ENCODE measurements at places on chromosomes 11 and 22.
A peak's percentile ranks its signal among the peaks of the same experiment; 100 is the strongest.

DNA sequence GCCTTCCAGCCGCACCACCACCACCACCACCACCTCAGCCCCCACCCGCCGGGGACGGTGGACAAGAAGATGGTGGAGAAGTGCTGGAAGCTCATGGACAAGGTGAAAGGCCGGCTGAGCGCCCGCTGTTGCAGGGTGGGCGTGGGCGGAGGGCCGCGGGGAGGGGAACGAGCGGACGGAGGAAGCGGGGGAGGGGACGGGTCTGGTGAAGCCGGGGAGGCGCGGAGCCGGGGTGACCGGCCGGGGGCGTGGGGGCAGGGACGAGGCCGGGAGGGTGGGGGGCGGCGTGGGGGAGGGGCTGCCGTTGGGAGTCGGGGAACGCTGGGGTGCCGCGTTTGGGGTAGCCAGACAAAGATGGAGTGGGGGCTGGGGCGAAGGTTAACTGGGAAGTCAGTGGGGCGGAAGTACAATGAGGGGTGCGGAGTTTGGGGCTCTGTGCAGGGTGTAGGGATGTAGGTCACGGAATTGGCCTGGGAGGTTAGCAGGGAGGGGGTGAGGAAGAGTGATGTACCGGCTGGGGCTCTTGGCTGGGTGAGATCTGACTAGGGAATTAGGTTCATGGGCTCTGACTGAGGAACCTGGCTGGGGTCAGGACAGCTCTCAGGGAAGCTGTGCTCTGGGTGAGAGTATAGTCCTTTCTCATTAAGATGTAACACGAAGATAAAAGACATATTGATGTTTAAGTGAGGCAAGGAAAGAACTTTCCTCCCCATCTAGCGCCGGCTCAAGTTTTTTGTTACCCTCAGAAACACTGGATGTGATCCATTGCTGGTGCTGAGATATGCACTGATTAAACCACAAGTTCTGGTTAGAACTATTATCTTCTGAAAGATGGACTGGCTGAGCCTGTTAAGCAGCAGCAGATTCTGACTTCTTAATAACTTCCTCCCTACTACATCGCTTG is 624 bp downstream of the CBL start:
- DNase-seq = peak; percentile 23

DNA sequence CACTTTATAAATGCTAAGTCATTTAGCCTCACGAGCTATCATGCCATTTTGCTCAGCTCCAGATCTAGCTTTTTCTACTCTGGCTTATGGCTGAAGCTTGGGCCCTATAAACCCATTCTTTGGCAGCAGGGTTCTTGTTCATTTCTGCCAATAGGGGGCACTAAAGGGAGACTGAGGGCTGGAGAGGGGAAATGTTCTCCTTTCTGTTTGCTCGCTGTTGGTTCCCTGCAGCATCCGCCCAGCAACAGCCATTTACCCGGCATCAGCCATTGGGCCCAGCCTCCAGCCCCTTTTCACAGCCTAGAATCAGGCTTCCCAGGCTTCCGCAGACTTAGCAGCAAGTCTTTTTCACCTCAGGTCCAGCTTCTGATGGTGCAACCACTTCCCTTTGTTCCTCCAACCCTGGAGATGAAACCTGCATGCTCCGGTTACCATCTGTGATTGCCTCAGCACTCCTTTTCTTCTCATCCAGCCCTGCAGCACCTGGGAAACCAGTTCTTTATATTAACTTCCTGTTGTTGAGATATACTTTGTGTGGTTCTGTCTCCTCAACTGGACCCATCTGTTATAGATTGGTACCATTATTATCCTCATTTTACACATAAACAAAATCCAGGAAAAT is 4.2 kb upstream of the ME3 start:
- no peak for DNase-seq

DNA sequence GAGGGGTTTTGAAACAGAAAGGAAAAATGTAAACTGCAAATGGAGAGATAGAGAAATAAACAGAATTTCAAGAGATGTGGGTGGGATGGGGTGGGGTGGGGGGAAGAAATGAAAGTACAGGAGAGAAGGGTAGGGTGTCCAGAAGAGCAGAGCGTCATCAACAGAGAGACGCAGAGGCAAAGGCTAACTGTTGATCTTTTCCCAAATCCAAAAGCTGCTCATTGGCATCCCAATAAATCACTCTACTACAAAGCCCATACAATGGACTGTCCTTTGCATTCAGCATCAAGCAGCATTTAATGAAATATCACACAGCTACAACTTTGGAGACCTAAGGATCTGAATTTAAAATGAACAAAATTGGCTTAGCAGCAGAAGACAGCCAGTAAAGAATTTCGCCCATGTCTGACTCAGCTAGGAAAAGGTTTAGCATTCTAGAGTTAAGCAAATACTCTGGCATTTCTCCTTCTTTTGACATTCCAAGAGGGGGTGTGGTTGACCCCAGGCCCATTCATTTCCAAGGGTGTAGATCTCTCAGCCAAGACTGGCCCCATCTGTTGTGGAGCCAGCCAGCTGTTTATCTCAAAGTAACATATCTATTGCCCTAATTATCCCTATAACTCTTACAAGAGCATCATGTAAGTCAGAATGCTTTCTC is 1.5 kb downstream of the RAB30 start:
- DNase-seq = no peak

- no peak for DNase-seq
These were observed 310.2 kb downstream of the DLG2 start for GRCh38 chr11:85316967-85317366.

- DNase-seq = peak; percentile 55
These were observed at the start of gene GRAP2 for GRCh38 chr22:39900306-39901227. Gene GRAP2 (plus strand): TSS chr22:39901084. CDS start chr22:39947107, 46,023 bp downstream.

DNA sequence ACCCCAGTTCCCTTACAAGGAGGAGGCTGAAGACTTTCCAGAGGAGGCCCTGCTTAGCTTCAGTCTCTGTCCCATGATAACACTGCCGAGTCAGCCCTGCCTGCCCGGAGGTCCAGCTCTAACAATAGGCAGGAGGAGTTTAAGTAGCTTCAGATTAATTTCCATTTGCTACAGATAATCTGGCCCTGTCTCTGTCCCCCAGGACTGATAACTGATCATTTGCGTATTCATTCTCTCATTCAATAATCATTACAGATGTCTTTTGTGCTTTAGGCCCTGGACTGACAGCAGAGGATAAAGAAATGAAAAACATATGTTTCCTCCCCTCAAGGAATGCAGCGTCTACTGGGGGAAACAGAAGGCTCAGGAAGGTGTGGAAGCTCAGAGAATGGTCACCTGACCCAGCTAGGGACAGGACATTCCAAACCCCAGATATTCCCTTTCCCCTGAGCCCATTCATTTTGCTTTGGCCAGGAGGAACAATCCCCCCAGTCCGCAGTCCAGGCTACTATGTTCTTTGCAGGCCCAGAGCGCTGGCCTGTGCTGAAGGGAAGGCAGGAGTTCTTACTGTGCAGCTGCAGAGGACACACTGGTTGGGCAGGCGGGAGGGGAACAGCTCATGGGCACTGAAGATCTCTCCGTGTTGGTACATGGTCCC is 20.8 kb downstream of the CHRDL2 start:
- DNase-seq = no peak

- no peak for DNase-seq
These were observed 29.1 kb upstream of the SYT7 start for GRCh38 chr11:61609980-61610366.
